ENCODE measurements at places on chromosomes 1 and 21.
A peak's percentile ranks its signal among the peaks of the same experiment; 100 is the strongest.

DNA sequence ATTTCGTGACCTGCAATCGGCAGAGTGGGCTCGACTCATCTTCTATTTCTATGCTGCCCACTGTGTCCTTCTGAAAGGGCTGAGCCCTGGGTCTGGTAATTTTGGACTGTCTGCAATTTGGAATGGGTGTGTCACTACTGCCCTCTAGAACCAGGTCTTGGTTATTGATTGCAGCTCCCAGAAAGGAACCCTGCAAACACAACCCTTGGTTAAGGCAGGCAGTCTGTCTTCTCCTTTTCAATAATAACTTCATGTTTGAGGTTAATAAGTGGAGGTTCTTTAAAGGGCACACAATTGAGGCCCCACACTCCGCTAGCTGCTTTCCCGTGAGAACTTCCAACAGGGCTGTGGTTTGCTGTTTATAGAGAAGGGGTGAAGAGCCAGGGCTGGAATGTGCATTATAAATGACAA lies 79.9 kb upstream of the LYST start:
- DNase-seq, result no peak

DNA sequence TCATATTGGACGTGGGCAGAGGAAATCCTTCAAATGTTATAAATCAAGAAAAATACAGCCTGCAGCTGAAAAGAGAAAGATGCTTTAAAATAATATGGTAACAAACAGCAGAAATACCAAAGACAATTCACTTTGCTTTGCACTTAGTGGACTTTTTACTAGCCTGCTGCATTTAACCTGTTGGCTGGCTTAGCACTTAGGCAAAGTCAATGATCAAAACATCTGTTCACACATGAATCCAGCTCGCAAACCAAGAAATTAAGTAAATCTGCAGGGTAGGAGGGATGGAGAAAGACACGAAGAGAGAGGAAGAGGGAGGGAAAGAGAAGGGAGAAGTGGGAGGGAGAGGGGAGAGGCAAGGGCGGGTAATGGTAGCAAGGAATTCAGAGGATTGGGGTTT lies 103.6 kb upstream of the RAB4A start:
- no peak for DNase-seq

GRCh38 chr1:221276896-221277409 lies 397.7 kb downstream of the HLX start:
- DNase-seq, result no peak

DNA sequence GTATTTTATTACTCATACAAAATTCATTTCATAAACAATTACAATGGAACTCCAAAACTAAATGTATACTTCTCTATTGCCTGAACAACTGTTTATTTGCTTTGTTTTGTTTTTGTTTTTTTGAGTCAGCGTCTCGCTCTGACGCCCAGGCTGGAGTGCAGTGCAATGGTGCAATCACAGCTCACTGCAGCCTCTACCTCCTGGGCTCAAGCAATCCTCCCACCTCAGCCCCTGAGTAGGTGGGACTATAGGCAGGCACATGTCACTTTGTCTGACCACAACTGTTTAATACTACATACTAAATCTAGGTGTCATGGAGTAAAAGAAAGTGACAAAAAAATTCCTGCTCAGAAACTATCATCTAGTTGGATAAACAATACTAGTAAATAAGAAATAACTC lies 49.3 kb downstream of the RAB3GAP2 start:
- no peak for DNase-seq

- no peak for DNase-seq
These were observed 581.5 kb upstream of the B3GALT2 start for GRCh38 chr1:193767886-193768285.

DNA sequence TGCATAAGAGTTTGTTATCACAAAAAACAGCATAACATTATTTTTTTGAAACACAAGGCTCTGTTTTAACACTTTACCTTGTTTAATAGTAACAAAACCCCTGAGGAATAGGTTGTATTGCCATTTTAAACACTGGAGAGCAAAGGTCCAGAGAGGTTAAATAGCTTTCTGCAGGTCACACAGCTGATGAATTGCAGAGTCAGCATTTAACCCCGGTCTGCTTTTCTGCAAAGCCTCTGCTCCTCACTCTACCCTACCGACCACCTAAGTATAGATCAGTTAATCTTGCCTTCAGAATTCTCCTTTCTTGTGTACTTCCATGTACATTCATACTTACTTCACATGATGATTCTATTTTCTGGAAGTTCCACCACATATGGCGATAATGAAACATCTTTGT lies 42.0 kb downstream of the KCNJ15 start:
- DNase-seq, result no peak

- DNase-seq, result no peak
These were observed 37.7 kb upstream of the IGSF21 start for GRCh38 chr1:18069903-18070302.

- DNase-seq, result no peak
These were observed 2.2 kb upstream of the TOE1 start for GRCh38 chr1:45337630-45338325.

DNA sequence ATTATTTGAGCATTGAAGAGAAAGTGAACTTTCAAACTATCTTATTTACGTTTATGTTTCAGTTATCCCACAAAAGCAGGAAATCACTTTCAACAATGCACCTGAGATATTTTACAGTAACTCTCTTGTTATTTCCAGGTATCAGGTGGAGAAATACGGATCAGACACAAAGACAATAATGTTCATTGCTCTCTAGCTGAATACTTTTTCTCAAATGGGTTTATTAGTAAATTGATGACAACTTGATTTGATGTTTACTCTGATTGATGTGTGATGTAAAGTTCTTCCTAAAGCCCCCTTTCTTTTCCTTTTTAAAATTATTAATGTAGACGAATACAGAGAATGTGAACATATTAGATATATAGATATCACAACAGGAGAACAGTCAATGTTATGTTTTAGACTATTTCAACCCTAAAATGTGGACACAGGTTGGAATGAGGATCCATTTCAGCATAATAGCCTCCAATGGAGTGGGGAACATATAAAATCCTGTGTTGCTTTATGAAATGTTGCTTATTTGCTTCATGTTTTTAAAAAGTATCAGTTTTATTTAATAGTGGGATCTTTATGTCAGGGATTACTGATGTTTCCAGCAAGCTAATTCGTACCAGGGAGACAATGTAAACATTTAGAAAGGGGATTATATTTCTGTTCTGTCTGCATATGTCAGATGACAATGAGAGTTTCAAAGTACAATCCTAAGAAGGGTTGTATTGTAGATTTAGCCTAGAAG lies 1522.3 kb upstream of the TPTE start:
- no peak for DNase-seq

- no peak for DNase-seq
These were observed 16.6 kb upstream of the PTP4A2 start for GRCh38 chr1:31954607-31955283.

GRCh38 chr1:224791362-224791941 lies 138.0 kb upstream of the DNAH14 start:
- no peak for DNase-seq

DNA sequence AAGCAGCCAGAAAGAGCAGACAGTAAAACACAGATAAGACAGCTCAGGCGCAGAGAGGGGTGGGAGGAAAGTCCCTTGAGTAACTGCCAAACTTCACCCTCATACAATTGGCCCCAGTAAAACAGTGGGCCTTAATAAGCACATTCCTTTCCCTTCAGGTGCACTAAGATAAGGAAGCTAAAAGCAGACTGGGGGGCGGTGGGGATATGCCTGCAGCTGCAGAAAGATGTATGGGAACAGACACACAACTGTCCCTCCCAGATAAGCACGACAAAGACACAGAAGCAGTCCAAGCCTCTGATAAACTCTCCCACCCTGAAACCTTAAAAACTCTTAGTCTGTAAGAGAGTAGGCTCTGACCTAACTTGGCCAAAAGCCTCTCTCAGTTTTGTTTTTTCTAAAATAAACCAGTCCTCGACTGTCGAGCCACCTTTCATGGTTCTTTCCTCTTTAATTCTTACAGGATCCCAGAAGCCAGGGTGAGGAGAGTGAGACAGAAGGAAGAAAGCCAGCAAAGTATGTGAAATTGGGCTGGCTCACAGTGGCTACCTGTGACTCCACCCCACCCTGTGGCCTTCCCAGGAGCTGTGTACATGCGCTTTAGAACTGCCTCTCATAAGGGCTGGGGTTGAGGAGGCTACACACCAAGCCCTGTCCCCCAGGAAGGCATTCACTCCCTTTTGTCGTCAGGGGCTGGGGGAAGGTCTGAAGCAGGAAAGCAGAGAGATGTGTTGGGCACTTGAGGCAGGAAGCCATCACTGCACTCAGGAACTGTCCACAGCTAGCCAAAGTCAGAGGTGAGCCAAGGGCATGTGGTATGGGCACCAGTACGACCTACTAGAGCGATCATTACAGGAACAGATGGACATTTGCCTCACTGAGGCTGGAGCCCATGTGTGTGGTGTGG lies 4.6 kb downstream of the PGLYRP4 start:
- no peak for DNase-seq

DNA sequence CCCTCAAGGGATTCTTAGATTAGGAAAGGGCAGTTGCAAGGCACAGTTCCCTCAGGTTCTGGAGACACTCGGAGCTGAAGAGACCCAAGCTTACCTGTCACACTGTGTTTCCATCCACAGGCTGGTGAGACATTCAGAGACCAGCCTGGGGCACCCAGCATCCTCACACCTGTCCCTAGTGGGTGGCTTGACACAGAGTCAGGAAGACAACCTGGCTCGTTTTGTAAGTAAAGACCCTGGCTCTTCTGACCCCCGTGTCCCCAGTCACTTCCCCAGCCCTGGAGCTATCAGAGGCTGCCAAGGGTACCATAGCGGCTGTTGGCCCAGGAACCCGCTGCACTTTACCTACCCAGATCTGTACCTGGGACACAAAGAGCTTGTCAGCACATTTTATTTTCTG lies 409.8 kb downstream of the MATN1 start:
- DNase-seq, result no peak

- no peak for DNase-seq
These were observed 7.1 kb upstream of the DIPK1A start for GRCh38 chr1:92968138-92969032.

DNA sequence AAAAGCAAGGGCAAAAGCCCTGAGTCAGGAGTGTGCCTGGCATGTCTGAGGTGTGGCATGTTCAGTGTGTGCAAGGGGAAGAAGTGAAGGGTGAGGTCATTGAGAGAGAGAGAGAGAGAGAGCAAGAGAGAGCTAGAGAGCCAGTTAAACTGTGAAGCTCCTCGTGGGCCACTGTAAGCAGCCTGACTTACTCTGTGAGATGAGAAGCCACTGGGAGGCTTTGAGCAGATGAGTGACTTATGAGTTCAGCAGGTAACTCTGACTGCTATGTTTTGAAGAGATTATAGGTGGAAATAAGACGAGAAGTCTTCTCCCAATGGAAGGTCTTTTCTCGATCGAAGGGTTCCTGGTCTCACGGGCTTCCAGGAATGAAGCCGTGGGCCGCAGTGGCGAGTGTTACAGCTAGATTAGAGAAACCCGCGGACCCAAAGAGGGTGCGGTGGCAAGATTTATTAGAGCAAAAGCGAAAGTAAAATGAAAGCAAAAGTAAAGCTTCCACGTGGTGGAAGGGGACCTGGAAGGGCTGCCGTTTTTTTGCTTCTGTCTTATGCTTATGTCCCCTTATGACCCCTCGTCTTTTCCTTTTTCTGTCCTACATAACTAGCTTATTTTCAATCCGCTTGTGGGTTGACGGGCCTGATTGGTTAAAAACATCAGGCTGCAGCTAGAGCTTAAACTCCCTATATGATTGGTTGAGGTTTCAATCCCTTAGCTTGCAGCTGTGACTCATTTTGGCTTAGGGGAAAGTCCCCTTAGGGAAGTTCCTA lies 323.1 kb upstream of the FAM78B start:
- DNase-seq, result no peak

DNA sequence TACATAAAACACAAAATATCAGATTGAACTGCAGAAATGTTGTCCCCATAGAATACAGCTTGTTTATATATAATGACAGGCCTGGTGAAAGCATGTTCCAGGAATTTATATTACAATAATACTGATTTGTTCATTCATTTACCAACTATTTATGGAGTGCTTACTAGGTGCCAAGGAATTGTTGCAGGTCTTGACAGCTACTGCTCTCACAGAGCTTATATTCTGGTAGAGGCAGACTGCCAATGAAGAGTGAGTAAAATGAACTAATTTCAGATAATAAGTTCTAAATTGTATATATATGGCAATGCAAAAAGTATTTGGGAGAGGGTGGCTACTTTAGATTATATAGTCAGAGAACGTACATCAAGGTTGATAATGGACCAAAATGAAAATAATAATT lies 152.0 kb downstream of the COQ8A start:
- no peak for DNase-seq

GRCh38 chr1:53938136-53938830 lies 7.2 kb downstream of the IFT25 start:
- no peak for DNase-seq

- DNase-seq, result peak; percentile 7
These were observed 32.5 kb downstream of the NPHP4 start for GRCh38 chr1:5959667-5960230.

DNA sequence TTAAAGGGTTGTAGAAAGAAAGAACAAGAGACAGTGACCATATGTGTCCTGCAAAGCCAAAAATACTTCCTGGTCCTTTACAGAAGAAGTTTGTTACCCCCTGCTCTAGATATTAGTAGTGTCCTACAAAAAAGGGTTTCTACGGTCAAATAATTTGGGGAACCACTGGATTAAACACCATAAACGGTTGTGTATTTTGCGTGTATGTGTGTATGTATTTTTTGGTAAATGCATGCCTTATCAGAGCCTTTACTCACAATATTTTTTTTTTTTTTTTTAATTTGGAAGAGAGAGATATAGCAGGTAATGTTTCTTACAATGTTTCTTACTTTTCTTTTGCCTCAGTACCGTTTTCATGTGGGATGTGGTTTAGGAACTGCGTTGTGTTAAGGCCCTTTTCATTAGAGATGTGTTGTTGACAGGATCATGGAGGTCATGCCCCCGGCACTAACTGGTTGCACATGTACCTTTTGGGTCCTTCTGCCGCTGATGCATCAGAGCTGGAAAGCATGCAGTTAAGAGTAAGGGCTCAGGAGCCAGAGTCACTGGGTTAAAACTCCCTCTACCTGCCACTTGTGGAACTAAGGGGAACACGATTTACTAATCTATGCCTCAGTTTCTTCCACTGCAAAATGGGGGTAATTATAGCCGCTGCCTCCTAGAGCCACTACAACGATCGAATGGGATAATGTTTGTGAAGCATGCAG lies 234.6 kb upstream of the KAZN start:
- DNase-seq, result no peak
